ENCODE measurements at places on chromosomes 6 and 20. TPM values are rescaled to one million over a fixed set of nuclear protein-coding genes. Genes with fewer than 3 reads are reported as not detected.

Gene GGTLC1
- not detected for polyA plus RNA-seq

Gene TRIM10
- not detected for polyA plus RNA-seq

DNA sequence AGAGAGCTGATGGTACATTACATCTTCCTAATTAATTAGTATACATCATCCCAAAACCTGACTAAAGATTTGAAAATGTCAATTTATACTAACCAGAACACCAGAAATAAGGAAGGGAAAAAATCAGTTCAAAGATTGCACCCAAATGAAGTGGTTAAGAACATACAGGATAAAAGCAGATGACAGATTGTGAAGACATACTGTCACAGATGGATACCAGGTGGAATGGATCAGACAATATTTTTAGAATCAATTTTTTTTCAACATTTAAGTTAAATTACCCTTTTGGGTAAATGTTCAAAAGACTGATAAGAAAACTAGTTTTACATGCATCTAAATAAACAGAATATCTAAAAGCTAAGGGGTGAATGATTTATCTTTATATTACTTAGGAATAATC, 47.6 kb downstream of the EPHA7 start:
- no peak overlapping the region for H3K4me3 ChIP-seq
- H3K4me1 ChIP-seq: no peaks in the 10 kb centered on the region
- H3K27ac ChIP-seq: no peak overlapping the region
- no peaks in the 10 kb centered on the region for H3K36me3 ChIP-seq
- no peaks in the 10 kb centered on the region for H3K27me3 ChIP-seq

- H3K27me3 ChIP-seq: no peaks in the 10 kb centered on the region
- peaks cover 3% of the 10 kb centered on the region for H3K36me3 ChIP-seq
- DNase-seq: no peak
- H3K27ac ChIP-seq: no peak overlapping the region
- no peaks in the 10 kb centered on the region for H3K4me1 ChIP-seq
Observed at GRCh38 chr6:144405163-144405562, 120.0 kb downstream of the UTRN start.

GRCh38 chr20:52494244-52494643, 302.7 kb upstream of the ZFP64 start:
- no peak overlapping the region for H3K27ac ChIP-seq
- peak; percentile 33 for DNase-seq
- H3K4me3 ChIP-seq: no peak overlapping the region
- peaks cover 22% of the 10 kb centered on the region for H3K27me3 ChIP-seq

GRCh38 chr20:3687655-3688054, 5.8 kb upstream of the ADAM33 start:
- no peak overlapping the region for H3K4me3 ChIP-seq
- H3K4me1 ChIP-seq: no peaks in the 10 kb centered on the region
- H3K27me3 ChIP-seq: peaks cover 2% of the 10 kb centered on the region
- DNase-seq: no peak
- H3K27ac ChIP-seq: no peak overlapping the region
- H3K36me3 ChIP-seq: no peaks in the 10 kb centered on the region

Data from CD14-positive monocyte (primary cell).